ENCODE measurements at places on chromosomes 3 and 15.
A peak's percentile ranks its signal among the peaks of the same experiment; 100 is the strongest.

DNA sequence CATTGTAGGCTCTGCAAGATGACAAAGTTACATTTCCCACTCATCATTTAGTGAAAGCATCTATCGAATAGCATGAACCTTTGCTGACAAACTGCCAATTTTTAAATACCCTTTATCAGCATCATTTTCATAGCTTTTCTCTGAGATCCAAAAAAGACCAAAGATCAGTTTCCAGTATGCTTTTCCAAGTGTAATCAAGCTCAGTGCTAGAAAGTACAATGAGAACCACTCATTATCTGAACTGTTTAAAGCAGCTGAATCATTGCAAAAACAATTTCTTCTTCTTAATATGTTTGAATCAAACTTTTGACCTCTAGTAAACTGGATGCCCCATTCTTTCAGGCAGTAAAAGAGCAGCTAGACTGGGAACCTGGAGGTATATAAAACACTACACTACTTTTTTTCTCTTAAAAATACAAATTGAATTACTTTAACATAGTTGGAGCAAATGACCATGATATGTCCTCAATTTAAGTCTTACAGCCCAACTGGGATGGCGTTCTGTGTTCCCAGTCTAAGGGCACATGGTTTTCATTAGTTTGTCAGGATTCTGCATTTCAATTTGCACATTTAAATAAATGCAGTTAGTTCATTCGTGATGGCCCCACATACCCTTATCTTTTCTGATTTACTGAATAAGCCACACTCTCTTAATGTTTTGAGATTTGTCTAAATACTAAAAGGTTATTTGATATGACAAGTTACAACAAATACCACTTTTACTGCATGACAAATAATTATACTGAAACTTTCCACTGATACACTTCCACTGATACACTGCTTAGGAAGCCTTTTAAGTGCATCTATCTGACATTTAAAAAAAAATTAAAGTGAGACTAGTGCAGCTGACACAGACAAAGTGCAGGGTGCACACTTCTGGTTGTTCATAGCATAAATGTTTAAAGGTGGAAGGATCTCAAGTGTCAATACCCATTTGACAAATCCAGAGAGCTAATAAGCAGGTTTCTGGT lies 146.0 kb upstream of the FRMD4B start:
- no peak for DNase-seq

DNA sequence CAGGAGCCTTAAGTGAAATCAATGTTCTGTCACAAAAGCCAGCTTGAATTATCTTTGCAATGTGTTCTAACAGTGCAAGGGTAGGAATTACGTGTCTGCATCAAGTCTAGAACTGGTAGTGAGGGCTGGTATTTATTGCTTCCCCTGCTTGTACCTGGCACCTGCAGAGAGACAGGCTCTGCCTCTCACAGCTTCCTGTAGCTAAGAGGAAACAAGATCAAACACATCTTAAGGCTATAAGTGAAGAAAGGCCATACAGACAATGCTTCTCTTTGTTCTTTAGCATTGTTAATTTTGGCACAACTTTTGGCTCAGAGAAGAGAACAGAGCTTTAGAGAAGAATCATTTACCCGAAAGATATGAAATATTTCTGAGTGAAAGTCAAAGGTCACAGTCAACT lies 479.9 kb downstream of the GRM7 start:
- peak; percentile 22 for DNase-seq

DNA sequence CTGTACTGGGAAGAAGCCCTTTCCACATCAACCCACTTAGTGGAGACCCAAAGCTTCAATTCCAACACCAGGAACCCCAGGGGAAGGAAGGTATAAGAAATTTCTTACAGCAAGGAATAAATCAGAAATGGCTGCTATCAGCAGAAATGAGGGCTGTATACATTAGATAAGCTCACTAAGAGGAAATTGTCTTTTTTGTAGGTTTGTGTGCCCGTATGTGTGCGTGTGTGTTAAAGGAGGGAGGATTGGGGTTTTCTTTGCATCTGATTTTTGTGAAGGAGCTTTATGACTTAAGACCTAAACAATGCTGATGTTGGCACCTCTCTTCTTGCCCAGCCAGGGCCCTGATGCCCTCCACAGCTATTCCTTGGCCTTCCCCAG lies 18.6 kb downstream of the ARRDC4 start:
- no peak for DNase-seq

DNA sequence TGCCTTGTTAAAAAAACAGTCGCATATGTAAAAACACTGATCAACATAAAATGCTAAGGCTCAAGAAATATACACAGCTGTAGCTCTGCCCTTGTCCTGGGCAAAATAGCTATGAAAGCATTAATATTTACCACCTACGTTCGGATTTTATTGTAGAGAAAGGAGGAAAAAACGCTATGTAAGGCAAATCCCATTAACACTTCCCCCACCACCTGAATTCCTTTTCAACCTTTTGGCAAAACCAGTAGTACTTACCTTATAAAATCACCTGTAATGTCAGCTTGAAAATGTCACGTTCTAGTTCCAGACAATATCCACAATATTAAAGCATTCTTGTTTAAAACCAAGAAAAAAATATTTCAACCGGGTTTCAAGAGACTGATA lies 3.6 kb downstream of the TRA2B start:
- no peak for DNase-seq

DNA sequence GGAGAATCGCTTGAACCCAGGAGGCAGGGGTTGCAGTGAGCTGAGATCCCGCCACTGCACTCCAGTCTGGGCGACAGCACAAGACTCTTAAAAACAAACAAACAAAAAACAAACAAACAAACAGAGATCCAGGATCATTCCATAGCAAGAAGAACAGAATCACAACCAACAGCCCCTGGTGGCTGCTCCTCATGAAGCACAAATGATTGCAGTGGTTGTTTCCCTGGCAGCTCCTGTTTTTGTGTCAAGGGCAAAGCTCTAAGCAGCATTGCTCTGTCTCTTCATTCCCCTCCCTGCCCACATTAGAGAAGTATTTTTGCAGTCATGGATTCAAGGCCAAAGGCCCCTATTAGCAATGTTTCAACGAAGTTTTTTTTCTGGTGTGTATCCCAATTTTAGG lies 25.8 kb upstream of the BLM start:
- no peak for DNase-seq

DNA sequence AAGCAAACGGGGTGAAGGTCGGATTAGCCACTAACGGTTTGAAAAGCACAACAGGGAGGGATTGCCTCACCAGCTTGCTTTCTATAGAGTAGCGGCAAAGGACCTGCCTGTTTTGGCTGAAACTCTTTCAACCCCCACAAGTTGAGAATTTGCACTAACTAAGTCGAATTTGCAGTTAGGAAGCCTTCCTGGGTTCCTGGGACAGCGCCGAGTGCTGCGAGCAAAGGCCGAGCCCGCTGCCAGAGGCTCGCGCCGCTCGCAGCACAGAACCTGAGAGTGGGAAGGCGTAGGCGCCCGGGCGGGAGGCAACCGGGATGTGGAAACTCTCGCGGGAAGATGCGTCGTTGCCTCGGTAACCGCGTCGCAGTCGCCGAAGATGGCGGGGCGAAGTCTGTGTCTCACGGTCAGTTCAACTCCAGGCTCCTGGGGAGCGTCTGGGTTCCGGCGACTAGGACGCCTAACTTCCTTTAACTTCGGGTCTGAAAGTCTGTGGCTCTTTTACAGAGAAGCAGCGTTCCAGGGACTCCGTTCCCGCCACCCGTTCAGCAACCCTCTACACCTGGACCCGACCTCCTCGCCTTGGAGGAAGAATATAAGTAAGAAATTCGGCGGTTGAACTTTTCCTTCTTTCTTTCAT lies at the start of gene TEX9:
Gene TEX9 (plus strand): TSS at position 352 of the 637 bp plus-strand sequence. CDS start 25 bp downstream, at position 377.
- DNase-seq = peak; percentile 77

DNA sequence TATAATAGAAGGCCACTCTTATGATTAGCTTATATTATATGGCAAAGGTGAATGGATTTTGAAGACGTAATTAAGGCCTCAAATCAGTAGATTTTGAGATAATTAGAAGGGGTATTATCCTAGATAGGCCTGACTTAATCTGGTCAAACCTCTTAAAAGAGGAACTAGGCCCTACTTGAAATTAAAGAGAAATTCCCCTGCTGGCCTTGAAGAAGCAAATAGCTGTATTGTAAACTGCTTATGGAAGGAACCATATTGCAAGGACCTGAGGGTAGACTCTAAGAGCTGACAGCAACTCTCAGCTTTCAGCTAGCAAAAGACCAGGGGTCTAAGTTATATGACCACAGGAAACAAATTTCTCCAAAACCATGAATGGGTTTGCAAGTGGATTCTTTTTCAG lies 219.0 kb upstream of the ONECUT1 start:
- DNase-seq = no peak

GRCh38 chr3:182108371-182108770 lies 396.6 kb downstream of the SOX2 start:
- DNase-seq = no peak

GRCh38 chr3:138935505-138935862 lies 11.5 kb downstream of the FOXL2 start:
- no peak for DNase-seq

GRCh38 chr3:177057768-177058167 lies 139.5 kb downstream of the TBL1XR1 start:
- peak; percentile 38 for DNase-seq

- no peak for DNase-seq
Measured at GRCh38 chr3:128841926-128842920, 37.2 kb upstream of the ACAD9 start.

DNA sequence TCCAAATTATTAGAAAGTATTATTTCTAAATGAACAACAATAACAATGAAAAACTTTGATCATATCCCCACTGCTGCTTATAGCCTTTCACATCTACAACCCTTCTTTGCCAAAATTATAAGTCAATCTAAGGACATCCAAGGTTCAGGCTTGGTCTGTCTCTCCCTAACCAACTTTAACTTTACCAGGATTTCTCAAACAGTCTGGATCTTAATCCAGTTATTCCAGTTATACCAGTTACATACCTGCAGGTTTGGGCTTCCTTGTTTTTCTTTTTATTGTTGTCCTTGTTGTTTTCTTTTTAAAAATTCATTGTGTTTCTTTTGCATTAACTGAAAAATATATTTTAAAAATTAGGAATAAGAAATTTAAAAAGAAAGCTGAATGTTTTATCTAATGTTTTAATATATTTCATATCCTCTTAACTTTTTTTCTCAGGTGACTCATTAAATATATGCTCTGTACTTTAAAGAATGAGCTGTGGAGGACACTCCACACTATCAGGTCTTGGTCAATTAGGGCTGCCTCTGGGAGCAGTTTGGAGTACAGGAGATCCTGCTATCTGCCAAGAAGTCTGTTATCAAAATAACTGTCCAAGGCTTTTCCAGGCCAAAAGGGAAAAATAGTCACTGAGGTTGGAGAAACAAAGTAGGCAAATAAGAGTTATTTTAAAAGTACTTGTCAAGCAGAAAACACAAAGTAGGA lies 421.4 kb downstream of the EPHA6 start:
- DNase-seq = no peak

DNA sequence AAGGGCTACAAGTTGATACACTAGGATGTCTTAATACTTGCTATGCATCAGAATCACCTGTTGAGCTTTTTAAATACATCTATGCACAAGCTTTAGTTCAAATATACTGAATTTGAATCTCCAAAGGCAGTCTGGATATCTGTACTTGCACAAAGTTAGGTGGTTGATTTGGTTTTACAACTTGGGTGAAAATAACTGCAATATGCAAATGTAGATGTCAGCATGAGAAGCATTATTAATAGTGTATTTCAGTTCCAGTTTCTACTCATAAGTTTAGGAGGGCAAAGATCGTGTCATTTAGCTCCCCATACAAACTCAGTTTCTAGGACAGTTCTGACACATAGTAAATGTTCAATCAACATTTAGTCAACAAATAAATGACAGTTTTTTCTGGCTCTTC lies 25.6 kb downstream of the IQCB1 start:
- DNase-seq = no peak

GRCh38 chr3:4613366-4613765 lies 120.2 kb downstream of the ITPR1 start:
- DNase-seq = no peak

DNA sequence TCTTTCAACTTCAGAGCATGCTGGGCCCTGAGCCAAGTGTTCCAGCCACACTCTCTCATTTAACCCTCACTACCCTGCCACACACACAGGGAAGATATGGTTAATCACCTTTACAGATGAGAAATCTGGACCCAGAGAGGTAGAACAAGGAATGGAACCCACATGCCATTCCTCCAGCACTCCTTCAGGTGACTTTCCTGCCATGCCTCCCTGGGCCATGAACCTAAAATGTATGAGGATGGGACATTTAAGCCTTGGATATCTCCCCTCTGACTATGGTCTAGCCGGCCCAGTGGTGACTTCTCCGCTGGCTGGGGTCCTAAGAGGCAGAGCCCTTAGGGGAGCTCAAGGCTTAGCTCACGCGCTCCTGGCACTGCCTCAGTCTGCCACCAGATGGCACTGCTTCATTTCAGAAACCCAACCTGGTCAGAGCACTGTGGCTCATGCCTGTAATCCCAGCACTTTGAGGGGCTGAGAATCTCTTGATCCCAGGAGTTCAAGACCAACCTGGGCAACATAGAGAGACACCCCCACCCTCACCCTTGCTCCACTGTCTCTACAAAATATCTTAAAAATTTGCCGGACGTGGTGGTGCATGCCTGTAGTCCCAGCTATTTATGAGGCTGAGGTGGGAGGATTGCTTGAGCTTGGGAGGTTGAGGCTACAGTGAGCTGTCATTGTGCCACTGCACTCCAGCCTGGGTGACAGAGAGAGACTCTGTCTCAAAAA lies 2.2 kb upstream of the DCAF1 start:
- peak; percentile 83 for DNase-seq

- no peak for DNase-seq
Measured at GRCh38 chr3:23829242-23829934, 23.6 kb downstream of the UBE2E1 start.

DNA sequence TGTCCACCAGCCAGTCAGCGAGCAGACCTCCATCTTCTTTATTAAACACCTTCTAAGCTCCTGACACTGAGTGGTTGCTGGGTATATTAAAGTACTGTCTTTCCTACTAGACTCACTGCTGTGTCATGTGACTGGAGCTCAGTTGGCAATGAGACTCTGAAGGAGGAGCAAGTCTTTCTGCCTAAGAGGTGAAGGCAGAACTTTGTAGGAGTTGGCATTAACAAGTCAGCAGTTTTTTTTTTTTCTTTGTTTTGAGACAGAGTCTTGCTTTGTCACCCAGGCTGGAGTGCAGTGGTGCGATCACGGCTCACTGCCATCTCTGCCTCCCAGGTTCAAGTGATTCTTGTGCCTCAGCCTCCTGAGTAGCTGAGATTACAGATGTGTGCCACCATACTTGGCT lies 62.2 kb downstream of the ABHD5 start:
- no peak for DNase-seq

DNA sequence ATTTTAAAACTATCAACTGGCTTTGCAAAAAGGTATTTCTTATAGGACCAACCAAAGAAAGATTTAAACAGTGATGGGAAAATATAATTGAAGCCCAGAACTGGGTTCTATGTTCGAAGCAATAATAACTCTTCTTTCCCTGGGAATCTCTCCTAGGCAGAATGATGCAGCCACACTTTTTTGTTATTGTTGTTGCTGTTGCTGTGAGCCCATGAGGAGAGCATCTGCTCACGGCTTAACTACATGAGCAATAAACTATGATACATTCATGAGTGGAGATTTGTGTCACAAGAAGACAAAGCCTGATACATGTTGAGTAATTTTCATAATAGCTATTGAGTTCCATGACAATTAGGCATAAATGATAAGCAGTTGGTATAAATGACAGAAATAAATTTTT lies 80.5 kb downstream of the CRTC3 start:
- no peak for DNase-seq

Data from thymus (tissue), 14 donors.